ENCODE measurements at places on chromosomes 1 and 21.
A peak's percentile ranks its signal among the peaks of the same experiment; 100 is the strongest.

DNA sequence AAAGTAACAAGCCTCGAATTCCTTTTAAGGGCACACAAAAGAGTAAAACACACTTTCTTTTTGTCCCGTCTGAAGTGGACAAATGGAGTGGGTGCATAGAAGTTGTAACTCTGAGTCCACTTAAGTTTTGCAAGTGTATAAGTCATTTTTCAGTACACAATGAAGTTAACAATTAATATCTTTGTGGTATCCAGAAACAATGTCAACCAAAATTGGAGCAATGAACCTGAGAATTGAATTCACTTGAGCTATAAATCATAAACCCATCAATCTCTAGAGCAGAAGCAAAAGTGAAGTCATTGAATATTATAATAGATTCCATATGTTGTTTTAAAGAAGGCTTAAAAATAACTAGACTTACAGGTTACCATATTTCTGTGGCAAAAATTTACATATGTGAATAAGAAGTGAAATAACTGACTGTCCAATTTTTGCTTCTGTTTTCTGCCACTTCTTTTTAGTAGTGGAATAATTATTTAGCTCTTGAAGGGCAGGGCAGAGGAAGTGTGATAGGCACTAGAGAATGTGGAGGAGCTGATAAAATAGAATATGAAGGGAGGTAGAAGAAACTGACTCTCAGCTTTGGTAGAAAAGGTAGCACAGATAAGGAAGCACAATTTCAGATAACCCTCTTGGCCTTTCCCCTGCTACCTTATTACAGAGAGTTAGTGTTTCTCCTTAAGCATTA is 73.9 kb upstream of the RGL1 start:
- no peak for DNase-seq

DNA sequence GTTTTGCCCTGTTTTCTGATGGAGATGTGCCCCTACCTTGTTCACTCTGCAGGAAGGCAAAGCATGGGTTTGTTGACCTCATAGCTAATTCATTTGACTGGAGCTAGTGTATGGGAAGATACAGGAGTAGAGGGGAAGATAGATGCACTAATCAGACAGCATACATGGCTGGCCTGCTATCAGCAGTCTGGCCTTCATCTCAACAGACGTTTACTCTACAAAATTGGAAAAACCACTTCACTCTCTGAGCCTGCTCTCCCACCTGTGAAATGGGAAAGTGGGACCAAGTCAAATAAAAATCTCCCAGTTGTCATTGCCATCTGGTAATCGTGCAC is 235.2 kb upstream of the RAB4A start:
- DNase-seq: no peak

- no peak for DNase-seq
Measured at GRCh38 chr1:78136680-78137079, 90.9 kb downstream of the GIPC2 start.

DNA sequence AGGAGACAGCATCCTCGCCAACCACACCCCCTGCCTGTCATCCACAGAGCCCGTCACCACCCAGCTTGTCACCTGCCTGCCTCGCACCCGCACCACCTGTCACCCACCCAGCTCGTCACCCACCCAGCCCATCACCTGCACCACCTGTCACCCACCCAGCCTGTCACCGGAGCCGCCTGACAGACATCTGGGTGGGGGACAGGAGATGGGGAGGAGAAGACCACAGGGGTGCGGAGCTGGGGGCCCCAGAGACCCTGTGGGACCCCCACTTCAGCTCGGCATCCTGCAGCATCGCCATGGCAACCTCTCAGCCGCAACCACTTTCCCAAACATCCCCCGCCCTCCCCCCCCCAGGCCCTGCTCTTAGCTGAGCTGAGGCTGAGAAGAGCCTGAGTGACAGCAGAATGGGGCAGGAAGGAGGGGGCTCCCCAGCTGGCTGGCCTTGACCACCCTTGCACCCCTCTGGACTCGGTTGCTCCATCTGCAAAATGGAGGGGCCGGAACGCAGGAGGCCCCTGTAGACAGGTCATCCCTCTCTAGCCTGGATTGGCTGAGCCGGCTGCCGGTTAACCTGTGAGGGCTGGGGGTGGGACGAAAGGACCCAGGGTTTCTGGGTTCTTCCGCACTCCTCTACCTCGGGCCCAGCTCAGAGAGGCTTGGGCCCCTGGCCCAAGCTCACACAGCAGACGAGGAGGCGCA is 11.6 kb downstream of the AHDC1 start:
- no peak for DNase-seq

DNA sequence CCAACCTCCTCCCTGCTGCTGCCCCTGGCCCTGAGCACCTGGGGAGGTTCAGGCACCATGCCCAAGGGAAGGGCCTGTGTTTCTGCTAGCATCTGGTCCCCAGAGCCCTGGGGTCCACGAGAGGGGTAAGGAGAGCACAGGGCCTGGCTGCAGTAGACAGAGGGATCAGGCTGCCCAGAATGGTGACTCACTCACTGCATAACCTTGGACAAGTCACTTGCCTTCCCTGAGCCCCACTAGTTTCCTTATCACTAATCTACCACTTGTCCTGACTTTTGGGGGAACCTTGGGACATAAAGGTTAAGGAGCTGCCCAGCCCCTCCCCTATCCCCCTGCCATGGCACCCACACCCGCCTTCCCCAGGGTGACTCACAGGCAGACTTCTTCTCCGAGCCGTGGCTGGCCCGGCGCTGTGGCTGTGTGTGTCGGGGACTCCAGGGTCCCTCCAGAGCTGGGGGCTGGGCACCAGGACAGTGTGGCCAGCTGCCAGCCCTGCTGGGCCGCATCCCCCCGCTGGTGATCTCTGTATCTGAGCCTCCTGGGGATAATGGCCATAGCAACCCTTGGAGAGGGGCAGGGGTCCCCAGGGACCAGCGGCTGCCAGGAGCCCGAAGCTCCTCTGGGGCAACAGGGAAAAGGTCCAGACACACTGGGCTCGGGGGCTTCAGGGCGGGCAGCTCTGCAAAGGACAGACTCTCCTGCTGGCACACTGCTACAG is 4.0 kb downstream of the ARHGEF19 start:
- DNase-seq: no peak

- no peak for DNase-seq
Measured at GRCh38 chr1:93827633-93828366, 51.2 kb downstream of the DNTTIP2 start.

DNA sequence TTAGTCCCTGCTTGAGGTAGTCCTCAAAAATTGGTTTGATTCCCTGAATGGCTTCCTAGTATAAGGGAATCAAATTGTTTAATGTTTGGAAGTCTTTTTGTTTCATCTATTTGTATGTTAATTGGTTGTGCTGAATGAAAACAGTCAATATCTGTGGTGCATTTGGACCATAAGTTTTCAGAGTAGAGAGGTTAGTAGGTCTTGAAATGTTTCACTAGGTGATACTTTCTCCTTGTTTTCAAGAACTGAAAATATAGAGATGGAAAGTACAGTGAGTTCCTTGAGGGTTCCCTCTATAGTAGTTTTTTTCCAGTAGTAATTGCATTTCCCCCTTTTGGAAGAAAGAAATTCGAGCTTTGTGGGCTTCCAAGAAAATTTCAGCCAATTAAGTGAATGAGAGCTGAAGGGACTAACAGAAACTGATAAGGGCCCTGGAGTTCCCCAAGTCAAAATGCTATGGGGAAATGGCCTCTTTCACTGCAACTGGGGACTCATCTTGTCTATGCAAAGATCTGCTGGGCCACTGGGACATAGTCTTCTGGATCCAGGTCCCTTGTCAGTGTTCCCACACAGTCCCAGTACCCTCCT is 18.6 kb upstream of the CEP350 start:
- DNase-seq: no peak

GRCh38 chr1:233439721-233440120 is 112.2 kb downstream of the MAP3K21 start:
- DNase-seq: no peak

- DNase-seq: no peak
Measured at GRCh38 chr1:18363436-18363835, 117.3 kb upstream of the KLHDC7A start.

DNA sequence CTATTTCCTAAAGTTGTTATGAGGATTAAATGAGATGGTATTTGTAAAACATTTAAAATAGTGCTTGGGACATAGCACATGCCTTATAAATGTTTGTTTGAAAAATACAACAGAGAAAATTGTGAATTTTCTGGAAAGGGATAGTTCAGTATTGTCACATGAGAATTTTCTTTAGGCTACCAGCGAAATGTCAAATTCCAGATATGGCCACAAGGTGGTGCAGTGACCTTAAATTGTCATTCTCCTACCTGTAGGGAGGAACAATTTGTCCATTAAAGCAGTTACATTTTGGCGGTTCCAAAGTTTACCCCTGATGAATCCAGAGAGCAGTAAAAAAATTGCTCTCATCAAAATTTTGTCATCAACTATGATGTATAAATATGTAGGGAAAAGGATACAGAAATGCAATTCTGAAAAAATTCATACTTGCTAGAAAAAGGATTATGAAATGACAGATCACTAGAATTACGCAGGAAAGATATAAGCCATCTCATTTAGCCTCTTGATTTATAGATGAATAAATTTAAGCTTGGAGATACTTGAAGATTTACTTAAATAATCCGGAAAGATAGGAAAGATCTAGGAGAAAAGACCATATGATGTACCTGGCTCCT is 50.2 kb upstream of the TSHB start:
- DNase-seq: peak; percentile 74

GRCh38 chr1:183137782-183138181 is 48.3 kb upstream of the LAMC2 start:
- DNase-seq: no peak

GRCh38 chr21:27532076-27532475 is 565.2 kb upstream of the ADAMTS5 start:
- DNase-seq: no peak

DNA sequence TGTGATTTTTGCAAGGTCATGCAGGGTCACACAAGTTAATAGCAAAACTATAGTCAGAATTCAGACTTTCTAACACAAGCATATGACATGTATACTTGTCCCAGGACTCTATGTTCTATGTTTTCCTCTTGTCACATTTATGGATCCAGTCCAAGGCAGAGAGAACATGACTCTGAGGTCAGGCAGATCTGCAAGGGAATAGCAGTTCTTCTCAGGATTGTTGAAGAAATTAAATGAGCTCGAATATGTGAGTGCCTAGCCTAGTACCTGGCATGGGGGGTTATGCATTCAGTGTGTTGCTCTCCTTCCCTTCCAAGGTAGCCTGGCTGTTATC is 9.5 kb upstream of the RPTN start:
- no peak for DNase-seq

DNA sequence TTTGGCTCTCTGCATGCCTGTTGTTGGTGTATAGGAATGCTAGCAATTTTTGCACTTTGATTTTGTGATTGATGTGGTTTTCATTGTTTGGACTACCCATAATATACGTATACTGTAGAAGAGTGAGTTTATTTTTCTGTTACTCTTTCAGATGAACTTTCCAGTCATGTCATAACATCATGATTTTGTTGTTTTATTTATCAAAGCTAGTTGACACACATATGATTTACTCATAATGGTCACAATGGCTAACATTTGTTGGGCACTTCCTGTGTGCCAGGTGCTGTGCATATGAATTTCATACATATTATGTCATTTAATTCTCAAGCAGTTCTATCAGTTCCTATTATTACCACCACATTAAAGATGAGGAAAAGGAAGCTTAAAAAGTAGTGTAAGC is 98.1 kb upstream of the GUCA2B start:
- no peak for DNase-seq

DNA sequence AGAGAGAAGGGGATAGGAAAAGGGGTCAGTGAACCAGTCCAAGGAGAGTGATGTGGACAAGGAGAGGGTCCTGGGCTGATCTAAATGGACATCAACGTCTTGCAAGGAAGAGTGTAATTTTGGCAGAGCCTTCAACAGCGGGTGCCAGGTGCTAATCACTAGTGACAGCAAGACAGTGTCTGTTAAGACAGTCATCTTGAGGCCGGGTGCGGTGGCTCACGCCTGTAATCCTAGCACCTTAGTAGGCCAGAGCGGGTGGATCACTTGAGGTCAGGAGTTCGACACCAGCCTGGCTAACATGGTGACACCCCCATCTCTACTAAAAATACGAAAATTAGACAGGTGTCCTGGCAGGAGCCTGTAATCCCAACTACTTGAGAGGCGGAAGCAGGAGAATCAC is 12.2 kb upstream of the PADI6 start:
- DNase-seq: no peak

GRCh38 chr1:209790286-209791193 is 6.2 kb upstream of the C1orf74 start:
- DNase-seq: no peak

- DNase-seq: no peak
Measured at GRCh38 chr1:44113095-44113609, 5.5 kb upstream of the KLF17 start.

GRCh38 chr1:155037043-155037442 is 3.4 kb downstream of the DCST1 start:
- DNase-seq: no peak

GRCh38 chr1:86648255-86648654 is 56.1 kb upstream of the SH3GLB1 start:
- DNase-seq: no peak

DNA sequence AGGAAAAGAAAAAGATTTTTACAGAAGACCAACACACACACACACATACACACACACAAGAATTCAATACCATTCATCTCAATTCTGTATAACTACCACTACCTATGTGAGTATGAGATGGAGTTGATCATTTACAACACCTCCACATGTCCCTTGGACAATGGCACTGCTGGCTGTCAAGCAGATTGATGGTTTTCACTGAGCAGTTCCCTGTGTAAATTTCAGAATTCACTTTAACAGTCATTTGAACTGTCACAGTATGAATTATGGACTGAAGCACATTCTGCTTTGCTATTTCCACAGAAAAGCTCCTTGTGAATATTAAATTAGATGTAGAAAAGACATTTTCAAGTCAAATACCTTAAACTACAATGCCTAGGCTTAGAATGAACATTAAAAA is 14.3 kb downstream of the KCNT2 start:
- no peak for DNase-seq

- no peak for DNase-seq
Measured at GRCh38 chr21:20026543-20026942, 971.7 kb upstream of the NCAM2 start.

DNA sequence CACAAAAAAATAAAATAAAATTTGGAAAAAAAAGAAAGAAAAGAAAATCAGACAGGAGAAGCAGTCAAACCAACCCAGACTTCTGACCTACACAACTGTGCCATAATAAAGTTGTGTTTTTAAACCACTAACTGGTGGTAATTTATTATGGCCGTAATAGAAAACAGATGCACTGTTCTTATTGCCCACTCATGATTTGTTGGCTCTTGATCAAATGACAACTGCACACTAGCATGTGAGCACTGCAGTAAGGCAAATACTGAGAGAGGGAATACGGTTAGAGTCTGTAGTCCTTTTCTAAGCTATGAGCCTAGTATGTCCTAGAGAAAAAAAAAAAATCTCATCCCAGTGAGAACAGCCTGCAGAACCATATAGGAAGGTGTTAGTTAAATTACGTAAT is 61.2 kb upstream of the TNR start:
- DNase-seq: no peak

Measured in stimulated activated CD4-positive, alpha-beta T cell treated with anti-CD3 and anti-CD28 coated beads, Interleukin-12 subunit alpha, Interleukin-12 subunit beta, amount 100 ng/mL, for 48 hours (primary cell).